Stimulated activated CD8-positive, alpha-beta memory T cell treated with anti-CD3 and anti-CD28 coated beads, Interleukin-4, amount 100 ng/mL, for 1 hour (primary cell): ENCODE measurements at places on chromosomes 6 and 20.

GRCh38 chr6:74505391-74505790, 700.5 kb downstream of the COL12A1 start:
- no peak for DNase-seq

DNA sequence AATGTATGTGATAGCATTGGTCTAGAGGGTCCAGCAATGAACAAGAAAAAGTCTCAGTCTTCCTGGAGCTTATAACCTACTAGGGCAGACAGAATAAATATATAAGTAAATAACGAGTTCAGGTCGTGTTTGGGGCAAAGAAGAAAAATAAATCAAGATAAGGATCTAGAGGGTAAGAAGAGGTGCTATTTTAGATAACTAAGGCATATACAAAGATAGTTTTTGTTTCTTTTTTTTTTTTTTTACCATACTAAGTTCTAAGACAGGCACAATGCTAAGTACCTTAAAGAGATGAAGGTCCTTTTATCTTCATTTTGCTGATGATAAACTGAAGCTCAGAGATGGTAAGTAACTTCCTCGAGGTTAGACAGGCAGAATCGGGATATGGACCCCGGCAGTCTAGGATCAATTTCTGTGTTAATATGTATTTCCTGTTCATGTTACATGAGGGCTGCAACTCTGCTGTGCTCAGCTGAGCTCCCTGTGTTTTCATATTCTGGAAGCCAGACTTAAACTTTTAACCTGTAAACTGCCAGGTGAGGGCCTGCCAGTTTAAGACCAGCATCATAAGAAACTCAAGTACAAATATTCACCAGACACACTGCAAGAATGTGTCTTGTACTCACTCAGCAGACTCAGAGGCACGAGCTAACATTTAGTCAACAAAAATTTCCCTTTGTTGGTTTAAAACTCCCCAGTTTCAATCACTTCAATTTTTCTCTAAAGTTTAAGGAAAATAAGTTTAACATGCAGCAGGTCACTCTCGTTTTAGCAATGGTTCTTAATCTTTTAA, 23.3 kb downstream of the SESN1 start:
- no peak for DNase-seq

DNA sequence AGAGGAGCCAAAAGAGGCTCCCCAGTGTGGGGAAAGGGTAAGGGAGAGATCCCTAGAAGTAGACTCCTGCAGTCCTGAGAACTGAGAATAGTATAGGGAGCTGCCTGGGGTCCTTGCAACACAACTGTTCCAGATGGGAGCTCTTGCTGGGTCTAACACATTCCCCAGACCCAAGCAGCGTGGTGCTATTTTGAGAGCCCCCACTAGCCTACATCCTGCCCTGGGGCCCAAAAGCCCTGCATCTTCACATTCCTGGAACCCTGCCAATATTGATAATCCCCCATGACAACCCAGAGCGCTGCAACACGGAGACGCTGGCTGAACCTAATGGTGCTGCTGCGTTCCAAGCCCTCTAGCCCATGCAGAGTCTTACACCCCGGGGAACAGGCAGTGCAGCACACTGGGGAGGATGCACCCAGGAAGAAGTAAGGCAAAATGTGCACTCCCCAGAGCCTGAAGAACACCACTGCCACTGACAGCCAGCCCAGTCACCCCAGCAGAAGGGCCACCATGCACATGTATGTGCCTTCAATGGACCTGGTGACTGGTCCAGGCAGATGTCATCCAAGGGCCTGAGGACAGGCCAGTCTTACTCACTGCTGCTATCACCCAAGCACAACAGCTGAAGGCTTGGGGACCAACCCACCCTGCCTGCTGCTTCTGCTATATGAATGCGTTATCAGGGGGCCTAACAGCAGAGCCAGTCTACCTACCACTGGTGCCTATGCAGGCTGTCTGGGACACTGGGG, 7.0 kb upstream of the RNF217 start:
- DNase-seq: no peak

GRCh38 chr20:22663528-22664025, 79.2 kb upstream of the FOXA2 start:
- no peak for DNase-seq

DNA sequence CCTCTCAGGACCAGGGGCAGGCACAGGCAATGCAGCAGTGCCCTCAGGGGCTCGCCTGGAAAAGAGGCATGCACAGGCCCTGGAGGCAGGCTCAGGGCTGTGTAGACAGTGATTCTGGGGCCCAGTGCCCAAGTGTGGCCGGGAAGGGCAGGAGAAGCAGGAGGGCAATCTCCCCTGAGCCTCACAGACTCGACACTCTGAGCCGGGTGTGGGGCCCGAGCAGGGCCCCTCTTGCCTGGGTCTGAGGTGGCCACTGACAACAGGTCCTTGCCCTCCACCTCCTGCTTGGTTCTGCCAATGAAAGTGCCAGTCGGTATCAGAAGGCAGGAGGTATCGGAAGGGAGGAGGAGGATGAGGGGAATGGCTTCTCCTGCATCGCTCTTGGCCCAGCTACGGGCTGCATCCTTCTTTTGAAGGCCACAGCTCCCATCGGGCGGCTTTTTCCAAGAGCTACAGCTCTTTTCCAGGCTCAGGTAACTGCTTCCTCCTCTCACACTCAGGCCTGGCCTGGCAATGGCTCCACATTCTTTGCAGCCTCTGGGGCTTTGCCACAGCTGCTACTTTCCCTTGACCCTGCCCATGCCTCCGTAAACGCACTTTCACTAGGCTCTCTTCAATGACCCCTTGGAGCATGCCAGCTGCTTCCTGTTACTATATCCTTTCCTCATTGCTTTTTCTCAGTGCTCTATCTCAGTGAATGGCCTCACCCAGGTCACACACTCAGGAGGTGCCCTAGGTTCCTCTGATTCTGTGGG, 24.5 kb downstream of the GABRR2 start:
- DNase-seq: no peak

GRCh38 chr6:87993356-87993755, 54.3 kb upstream of the SPACA1 start:
- no peak for DNase-seq
